ENCODE measurements at places on chromosomes 7 and 10.

GRCh38 chr10:34815185-34816084 is at the start of gene PARD3:
PARD3 (minus strand) TSS chr10:34815296; CDS start chr10:34814995, 301 bp downstream.
- no peaks in the 10 kb centered on the region for H3K27me3 ChIP-seq
- peak; percentile 69 for DNase-seq
- peak within 1 kb of the TSS; percentile 92 for H3K4me3 ChIP-seq
- no peaks in the 10 kb centered on the region for H3K36me3 ChIP-seq
- H3K27ac ChIP-seq: peak within 1 kb of the TSS; percentile 76
- H3K4me1 ChIP-seq: peaks cover 7% of the 10 kb centered on the region

DNA sequence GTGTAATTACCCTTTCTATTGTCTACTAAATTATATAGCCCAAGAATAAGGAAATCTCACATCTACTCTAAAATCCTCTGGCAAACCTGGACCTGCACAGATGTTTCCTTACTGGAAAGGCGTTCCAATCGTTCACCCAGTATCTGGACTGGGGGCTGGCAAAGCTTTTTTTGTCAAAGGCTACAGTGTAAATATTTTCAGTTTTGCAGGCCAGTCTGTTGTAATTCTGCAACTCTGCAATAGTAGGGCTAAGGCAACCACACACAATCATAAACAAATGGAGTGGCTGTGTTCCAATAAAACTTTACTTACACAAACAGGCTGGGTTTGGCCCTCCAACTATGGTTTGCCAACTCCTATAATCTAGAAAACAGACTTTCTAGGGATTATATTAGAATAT is 56.2 kb downstream of the GLI3 start:
- no peaks in the 10 kb centered on the region for H3K36me3 ChIP-seq
- no peak overlapping the region for H3K4me3 ChIP-seq
- H3K27ac ChIP-seq: no peak overlapping the region
- H3K27me3 ChIP-seq: no peaks in the 10 kb centered on the region
- no peaks in the 10 kb centered on the region for H3K4me1 ChIP-seq

DNA sequence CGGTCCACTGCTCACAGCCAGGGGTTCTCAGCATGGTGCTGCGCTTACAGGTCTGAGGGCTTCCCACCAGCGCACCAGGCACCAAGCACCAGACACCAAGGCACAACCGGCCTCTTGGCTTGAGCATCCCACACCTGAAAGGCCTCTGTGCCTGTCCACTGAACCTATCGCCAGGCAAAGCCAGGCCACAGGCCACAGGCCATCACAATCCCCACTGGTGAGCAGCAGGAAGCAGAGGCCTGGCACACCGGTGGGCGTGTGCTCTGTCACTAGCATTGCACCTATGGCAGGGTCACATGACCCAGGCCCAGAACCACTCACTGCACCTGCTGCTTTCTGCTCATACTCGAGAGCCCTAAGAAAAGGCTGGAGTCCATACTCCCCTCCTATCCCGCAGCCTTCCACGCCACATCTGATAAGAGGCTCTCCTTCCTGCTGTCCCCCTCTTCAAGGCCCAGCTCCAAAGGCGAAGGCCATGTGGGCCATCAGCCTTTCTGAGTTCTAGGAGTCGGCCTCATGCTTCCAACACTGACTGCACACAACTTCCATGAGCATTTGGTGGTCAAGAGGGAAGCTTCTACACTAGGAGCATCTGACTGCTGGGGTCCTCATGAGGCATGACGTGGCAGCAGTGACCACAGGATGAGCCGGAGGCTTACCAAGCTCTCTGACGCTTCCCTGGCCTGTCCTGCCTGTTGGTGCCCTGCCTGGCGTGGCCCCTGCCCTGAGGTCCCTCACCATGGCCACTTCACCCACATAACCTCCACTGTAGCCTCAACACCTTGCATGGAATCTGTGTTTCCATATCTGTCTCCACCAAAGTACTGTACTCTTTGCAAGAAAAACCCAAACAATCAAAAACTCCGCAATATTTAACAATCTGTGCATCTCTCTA is 166.3 kb downstream of the TNS3 start:
- no peaks in the 10 kb centered on the region for H3K27me3 ChIP-seq
- H3K4me1 ChIP-seq: no peaks in the 10 kb centered on the region
- DNase-seq: no peak
- H3K27ac ChIP-seq: no peak overlapping the region
- H3K36me3 ChIP-seq: no peaks in the 10 kb centered on the region
- no peak overlapping the region for H3K4me3 ChIP-seq

DNA sequence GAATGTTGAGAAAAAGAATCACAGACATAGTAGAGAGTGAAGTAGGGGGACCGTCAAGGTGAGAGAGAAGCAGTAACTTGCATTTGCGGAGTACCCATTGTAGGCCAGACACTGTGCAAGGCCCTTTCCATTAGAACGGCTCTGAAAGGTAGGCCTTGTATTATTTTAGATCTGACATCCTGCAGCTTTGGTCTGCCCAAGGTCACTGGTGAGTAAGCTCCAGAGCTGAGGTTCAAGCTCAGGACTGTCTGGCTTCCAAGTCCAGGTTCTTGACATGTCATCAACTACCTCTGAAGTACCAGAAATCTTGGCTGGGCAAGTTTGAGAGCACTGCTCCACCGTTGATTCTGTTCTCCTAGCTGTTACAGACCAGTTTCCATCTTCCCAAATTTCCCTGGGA is 13.2 kb upstream of the EVX1 start:
- H3K4me1 ChIP-seq: no peaks in the 10 kb centered on the region
- H3K27me3 ChIP-seq: peaks cover 15% of the 10 kb centered on the region
- no peak overlapping the region for H3K4me3 ChIP-seq
- DNase-seq: no peak
- H3K27ac ChIP-seq: no peak overlapping the region
- no peaks in the 10 kb centered on the region for H3K36me3 ChIP-seq

- H3K36me3 ChIP-seq: no peaks in the 10 kb centered on the region
- no peak overlapping the region for H3K27ac ChIP-seq
- H3K4me3 ChIP-seq: no peak overlapping the region
- H3K4me1 ChIP-seq: no peaks in the 10 kb centered on the region
Observed at GRCh38 chr7:150722431-150722931, 6.1 kb downstream of the GIMAP1 start.
